ENCODE measurements at places on chromosomes 16 and 17.

GRCh38 chr17:46063241-46063640 lies 64.2 kb downstream of the STH start:
- no peak for DNase-seq

- DNase-seq: no peak
Observed at GRCh38 chr16:79380995-79381602, 219.4 kb downstream of the MAF start.

GRCh38 chr17:74767111-74767516 lies 9.0 kb downstream of the NAT9 start:
- no peak for DNase-seq

- DNase-seq: no peak
Observed at GRCh38 chr17:38355251-38355650, 3.6 kb downstream of the SOCS7 start.

DNA sequence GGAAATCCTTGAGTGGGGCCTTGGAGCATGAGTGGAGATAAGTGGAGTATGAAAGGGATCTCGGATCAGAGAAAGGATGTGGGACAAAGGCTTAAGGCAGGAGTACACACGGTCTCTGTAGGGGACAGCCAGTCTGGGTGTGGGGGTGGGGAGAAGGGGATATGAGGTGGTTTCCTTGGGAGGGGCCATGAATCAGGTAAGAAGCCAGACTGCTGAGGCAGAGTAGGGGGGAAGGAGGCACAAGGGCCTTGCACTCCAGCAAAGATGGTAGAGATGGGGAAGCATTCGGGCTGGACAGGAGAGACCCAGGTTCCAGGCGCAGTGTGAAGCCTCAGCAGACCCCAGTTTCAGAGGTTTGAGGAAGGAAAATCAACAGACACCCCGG lies 1.6 kb downstream of the HSD11B2 start:
- no peak for DNase-seq

DNA sequence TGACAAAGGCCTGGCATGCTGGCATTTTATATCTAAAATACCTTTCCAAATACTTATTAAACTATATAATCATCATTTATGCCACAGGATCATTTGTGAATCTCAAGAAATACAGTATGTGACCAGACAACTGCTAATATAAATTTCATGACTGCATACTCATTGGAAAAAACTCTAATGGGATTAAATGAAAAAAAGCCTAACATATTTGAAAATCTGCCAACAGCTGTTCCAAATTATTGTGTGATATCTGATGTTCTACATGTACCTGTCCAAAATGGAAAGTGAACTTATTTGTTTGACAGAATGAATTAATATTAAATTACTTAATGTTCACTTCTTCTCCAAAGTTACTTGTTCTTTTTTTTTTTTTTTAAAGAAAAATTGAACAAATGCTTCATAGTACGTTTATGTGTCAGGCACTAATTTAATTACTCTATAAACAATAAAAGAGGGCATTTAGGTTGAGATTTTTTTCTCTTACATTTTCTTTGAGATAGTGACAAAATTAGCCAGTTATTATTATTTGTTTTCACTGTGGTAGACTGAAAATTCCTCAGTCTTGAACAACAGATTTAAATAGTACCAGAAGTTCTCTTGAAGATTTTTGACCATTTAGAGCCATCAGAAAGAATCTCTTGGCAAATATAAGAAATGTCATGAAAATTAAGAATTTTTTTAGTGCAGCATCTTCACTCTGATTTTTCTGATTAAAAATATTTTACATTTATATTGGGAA lies 114.0 kb downstream of the FTO start:
- no peak for DNase-seq

DNA sequence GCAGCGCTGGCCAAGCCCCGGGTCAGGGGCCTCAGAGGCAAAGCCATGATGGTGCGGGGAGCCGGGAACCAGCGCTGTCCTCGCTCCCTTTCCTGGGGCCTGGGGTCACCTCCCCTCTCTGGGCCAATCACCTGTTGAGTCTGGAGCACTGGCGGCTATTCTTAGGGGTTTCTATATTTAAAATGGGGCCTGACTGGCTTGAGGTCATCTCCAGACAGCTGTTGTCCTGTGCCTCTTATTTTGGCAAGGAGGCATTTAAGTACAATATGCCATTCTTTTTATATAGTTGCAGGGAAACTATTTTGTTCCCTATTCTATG lies at the start of gene COX6A2:
Gene COX6A2, minus strand, starts transcription at position 82 of the 319 bp plus-strand sequence. Its CDS starts 35 bp downstream, at position 47.
- peak; percentile 46 for DNase-seq

DNA sequence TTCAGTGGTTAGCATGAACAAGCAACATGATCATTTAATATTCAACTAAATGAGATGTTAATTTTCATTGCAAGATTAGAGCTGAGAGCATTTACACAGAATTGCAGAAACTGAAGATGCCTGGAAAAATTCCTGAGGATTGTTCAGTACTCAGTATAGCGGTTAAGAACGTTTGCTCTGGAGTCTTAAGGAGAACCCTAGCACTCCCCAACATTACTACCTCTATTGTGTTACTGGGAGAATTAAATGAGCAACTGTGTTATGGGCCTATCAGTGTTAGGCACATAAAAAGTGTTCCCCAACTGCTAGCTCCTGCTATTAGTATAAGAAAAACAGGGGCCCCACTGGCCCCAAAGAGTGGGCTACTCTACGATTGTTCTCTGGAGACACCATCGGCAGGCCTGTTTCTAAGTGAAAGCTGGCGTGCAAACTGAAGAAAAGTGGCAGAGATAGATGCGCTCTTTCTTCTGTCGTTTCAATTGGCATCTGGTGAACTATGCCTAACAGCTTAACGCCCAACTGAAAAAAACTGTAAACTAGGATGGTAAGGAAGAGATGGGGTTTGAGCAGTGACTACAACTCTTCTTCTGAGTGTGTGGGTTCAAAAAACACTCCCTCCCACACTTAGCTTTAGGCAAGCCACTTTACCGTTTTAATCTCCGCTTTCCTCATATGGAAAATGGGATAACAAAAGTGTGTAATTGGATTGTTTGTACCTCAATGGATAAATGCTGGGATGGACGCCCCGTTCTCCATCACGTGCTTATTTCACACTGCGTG lies 1.3 kb downstream of the CDR2 start:
- DNase-seq: no peak

- DNase-seq: no peak
Observed at GRCh38 chr17:47929218-47930000, 12.0 kb upstream of the PNPO start.

- no peak for DNase-seq
Observed at GRCh38 chr17:61720016-61720795, 129.2 kb upstream of the NACA2 start.

DNA sequence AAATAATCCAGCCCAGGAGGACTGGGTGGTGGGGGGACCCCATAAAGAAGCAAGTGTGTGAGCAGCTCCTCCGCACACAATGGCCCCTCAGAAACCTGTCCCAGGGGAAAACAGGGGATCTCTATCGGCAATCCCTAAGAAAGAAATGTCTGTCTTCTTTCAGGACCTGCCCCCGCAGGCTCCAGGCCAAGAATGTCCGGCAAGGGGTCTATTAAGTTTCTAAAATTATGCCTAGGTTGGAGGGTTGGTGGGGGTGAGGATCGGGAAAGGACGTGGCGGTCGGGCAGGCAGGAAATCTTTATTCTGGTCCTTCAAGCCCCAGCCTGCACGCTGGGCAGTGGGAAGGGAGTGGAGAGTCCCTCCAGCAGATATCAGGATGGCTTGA lies 23.4 kb upstream of the LITAF start:
- peak; percentile 55 for DNase-seq

DNA sequence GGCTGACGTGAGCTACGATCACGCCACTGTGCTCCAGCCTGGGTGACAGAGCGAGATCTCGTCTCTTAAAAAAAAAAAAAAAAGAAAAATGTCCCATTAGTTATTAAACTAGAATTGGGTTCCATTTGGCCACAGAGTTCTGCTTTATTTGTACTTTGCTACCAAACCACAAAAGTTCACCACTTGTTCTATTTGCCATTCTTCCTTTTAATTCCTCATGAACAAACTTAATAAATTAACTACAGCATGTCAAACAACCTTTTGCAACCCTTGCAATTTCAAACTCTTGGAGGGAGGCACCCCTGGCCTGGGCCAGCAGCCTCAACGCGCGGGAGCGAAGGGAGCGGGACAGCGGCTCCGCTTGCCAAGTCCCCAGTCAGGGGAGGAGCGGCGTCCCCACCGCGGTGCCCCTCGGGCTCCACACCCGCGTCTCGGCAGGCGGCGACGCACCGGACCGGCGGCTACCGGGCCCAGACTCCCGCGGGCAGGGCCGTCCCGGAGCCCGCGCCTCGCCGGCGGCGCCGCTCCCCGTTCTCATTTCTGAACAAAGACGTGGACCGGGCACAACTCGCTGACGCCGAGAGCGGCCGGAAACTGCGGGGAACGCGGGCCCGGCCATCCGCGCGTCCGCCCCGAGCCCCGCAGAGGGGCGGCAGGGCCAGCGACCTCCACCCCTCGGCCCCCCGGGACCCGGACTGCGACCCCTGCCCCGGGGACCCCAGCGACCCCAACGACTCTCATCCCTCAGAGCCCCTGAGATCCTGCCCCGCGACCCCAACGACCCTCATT lies 775 bp downstream of the CYTH1 start:
- peak; percentile 66 for DNase-seq

GRCh38 chr16:58471209-58471975 lies 28.6 kb upstream of the NDRG4 start:
- no peak for DNase-seq

DNA sequence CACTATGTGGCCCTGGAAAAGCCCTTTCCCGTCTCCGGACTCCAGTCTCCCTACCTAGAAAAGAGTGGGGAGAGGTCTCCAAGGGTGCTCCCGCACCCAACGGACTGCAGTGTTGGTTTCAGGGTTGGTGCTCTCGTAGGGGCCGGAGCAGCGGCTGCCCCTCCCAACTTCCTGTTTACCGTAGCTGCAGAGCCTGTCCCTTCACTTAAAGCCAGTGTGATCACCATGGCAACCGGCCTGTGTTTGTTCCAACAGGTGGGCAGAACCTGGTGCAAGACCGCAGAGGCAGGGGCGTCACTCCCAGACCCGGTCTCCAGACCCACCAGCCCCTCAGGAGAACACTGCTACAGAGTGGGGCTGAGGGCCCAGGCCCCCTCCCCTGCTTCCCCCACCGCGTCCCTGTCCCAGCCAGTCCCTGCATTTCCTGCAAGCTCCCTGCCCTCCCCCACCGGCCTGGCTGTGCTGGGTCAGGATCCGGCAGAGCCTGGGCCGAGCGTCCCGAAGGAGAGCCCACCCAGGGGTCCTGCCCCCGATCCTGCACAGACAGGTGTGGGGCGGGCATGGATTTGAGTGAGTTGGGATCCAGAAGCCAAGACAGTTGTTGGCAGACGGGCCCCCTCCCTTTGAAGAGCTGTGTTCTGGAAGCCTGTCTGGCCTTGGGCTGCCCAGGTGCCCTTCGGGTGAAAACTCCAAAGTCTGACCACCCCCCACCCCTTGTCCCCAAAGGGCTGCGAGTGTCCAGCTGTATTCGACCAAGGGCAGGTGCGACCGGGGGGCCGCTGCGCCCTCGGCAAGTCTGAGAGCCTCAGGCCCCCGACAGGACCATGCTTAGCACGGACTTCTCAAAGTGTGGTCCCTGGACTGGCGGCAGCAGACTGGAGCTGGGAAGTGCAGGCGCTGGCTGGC lies 1.5 kb upstream of the BAIAP3 start:
- no peak for DNase-seq

GRCh38 chr17:2068031-2068518 lies 13.2 kb downstream of the HIC1 start:
- DNase-seq: peak; percentile 48

DNA sequence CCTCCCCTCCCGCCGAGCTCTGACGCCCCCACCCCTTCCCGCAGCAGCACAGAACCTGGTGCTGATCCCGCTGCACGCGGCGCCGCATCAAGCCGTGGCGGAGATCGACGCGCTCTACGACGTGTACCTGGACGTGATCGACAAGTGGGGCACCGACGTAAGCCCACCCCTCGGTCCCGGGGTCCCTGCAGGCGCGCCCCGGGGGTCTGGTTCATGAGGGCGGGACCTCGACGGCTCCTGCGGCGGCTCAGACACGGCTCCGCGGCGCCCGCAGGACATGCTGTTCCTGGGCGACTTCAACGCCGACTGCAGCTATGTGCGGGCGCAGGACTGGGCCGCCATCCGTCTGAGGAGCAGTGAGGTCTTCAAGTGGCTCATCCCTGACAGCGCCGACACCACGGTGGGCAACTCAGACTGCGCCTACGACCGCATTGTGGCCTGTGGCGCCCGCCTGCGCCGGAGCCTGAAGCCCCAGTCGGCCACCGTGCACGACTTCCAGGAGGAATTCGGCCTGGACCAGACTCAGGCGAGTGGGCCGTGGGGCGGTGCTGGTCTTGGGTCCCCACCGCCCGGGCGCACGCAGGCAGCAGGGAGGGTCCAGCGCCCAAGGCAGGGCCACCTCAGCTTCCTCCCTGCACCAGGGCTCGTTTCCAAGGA lies 1.4 kb downstream of the DNASE1L2 start:
- no peak for DNase-seq

DNA sequence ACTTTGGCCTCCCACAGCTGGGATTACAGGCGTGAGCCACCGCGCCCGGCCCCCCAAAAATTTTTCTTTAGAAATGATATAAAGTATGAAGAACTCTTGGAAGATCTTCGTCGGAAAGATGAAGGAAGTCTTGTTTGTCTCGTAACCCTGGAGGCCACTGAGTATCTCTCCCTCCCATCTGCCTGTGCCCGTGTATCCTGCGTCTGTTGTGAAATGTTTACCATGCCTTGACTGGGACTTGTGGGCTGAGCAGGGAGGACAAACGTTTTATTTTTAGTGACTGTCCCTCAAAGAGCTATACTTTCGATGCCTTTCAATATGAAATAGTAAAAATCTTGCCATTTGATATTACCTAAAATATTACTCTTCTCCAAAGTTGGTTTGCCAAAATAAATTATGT lies 121.2 kb downstream of the RPTOR start:
- DNase-seq: no peak

- no peak for DNase-seq
Observed at GRCh38 chr17:79905832-79906231, 66.6 kb upstream of the CBX4 start.

- DNase-seq: no peak
Observed at GRCh38 chr16:17403859-17404545, 66.8 kb downstream of the XYLT1 start.

- no peak for DNase-seq
Observed at GRCh38 chr16:23902034-23902747, 66.4 kb downstream of the PRKCB start.

DNA sequence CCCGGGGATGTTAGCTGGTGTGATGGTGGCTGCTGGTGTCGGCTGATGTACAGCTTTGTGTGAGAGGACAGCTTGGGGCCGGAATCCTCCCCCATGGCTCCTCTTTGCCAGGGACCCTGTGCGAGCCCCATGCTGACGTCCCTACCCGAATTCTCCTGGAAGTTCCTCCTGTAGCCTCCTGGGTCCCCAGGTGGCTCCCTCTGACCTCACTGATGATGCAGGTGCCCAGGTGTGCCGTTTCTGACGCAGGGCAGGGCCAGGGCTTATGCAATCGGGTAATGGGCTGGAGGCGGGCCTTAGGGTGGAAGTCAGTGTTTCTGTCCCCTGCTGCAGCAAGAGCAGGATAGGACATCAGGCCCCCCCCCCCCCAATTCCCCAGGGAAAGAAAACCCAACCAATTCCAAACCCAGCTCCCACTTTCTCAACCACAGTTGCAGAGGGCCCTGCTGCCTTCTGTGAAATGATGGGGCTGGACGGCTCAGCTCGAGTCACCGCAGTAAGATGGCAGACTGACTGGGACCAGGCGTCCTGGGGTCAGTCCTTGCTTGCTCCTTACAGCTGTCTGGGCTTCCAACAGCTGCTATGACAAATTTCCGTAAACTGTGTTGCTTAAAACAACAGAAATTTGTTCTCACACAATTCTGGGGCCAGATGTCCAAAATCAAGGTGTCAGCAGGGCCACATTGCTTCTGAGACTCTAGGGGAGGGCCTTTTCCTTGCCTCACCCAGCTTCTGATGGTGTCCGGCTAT lies 139.0 kb upstream of the PLCG2 start:
- no peak for DNase-seq

Data from left hindlimb (tissue), 1 donor.